Activated CD8-positive, alpha-beta T cell treated with anti-CD3 and anti-CD28 coated beads, Interleukin-2, amount 10 ng/mL, durations not matched to agents 7 days and 5 days (primary cell): ENCODE measurements at places on chromosomes 12 and 14. TPM values are rescaled to one million over a fixed set of nuclear protein-coding genes. Genes with fewer than 3 reads are reported as not detected.

TAS2R8 gene
- total RNA-seq, result not detected

KLHL33 gene
- total RNA-seq, result 2.7 TPM

DNA sequence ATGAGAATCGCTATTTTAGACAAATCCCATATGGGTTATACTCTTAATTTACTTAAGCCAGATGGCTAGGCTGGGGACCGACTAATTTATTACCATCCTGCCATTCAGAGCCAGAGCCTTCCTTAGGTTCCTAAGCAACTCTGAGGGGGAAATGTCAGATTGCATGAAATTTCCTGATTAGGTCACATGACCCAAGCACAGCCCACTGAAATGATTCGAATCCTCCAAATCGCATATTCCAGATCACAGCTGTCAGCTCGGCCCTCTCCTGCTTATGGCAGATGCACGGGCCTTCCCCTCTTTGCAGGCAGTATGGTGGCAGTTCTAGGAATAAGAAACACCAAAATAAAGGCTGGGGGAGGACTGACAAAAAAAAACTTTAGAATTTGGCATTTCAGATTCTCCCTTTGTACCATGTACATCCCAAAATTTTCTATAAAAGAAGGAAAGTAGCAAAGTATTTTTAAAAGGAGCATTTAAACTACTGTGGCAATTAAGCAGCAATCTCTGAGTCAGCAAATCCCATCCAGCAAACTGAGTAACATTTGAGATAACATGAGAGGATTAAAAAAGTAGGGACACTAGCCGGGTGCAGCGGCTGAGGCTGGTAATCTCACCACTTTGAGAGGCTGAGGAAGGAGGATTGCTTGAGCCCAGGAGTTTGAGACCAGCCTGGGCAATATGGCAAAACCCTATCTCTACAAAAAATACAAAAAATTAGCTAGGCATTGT is 30.5 kb upstream of the NUDT4 start:
- no peaks in the 10 kb centered on the region for H3K4me1 ChIP-seq
- no peak for DNase-seq
- no peaks in the 10 kb centered on the region for H3K36me3 ChIP-seq
- H3K27me3 ChIP-seq, result peaks cover under 1% of the 10 kb centered on the region
- H3K27ac ChIP-seq, result no peak overlapping the region

DNA sequence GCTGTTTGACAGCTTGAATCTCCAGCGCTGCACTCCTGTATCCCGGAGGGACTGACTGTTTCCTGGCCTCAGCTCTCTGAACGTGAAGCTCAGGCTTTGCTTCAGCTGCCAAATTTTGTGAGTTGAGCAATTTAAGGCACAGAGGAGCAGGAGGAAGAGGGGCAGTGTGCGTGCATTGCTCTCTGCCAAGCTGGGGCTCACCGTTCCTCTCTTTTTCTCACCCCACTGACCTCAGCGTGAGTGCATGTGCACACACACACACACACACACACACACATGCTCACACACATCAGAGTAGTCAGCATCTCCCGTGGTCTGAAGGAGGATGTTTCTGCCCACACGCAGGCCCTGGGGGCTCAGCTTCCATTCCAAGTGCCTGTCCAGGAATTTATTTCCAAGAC is 27.8 kb upstream of the BDKRB2 start:
- peaks cover 4% of the 10 kb centered on the region for H3K27me3 ChIP-seq
- no peaks in the 10 kb centered on the region for H3K36me3 ChIP-seq
- no peaks in the 10 kb centered on the region for H3K4me1 ChIP-seq
- H3K27ac ChIP-seq, result no peak overlapping the region
- no peak overlapping the region for H3K4me3 ChIP-seq

PTPRR gene
- total RNA-seq, result not detected

NINJ2 gene
- total RNA-seq, result 8.0 TPM

DNA sequence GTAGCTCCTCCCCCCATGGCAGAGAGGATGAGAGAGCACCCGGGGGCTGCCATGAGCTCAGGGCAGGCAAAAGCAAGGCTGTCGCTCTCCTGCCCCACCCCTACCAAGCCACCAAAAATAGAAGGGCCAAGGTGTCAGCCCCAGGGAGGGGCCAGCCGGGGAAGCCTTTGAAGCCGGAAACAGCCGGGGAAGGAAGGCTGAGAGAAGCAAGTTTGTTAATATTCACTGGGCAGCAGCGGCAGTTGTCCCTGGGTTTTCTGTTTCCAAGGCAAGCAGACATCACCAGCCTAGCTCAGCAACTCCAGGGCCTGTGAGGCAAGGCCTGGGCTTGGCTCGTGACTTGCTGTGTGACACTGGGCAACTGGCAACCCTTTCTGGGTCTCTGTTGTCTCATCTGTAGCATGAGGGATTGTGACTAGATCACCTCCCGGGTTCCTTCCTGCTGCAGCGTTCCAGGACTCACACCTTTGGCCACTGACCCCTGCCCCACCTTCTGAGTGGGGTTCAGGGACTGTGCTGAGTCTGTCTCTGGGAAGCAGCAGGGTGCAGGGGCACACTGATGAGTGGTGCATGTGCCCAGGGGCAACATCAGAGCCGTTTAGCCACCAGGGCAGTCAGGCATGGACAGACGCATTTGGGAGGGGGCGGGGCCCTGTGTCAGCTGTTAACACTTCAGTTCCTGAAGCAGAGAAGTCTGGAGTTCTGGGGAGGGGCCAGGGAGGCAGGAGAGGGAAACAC is 24.3 kb downstream of the SYNDIG1L start:
- peak; percentile 90 for DNase-seq
- H3K27ac ChIP-seq, result peak overlapping the region; percentile 92
- H3K36me3 ChIP-seq, result no peaks in the 10 kb centered on the region
- H3K27me3 ChIP-seq, result peaks cover 18% of the 10 kb centered on the region

- DNase-seq, result no peak
- no peaks in the 10 kb centered on the region for H3K27me3 ChIP-seq
- H3K36me3 ChIP-seq, result no peaks in the 10 kb centered on the region
- H3K27ac ChIP-seq, result no peak overlapping the region
Measured at GRCh38 chr12:91179315-91179714, 3.3 kb downstream of the DCN start.

DNA sequence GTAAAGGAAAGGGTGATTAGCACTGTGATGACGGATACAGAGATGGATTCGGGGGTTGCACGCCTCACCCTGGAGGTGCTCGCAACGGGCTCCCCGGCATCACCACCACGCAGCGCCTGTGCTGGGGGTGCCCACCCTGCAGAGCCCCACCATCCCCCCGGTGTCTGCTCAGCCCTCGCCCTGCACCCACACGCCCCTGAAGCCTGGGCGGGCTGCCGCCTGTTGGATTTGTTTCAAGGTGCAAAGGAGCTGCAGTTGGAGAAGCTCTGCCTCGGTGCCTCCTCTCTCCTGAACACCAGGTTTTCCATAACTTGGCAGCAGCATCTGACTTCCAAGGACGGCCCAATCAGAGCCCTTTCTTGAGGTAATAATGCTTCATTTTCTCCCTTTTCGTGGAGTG is 106.1 kb upstream of the TMEM132D start:
- H3K27me3 ChIP-seq, result no peaks in the 10 kb centered on the region
- DNase-seq, result no peak
- H3K36me3 ChIP-seq, result no peaks in the 10 kb centered on the region
- H3K4me1 ChIP-seq, result no peaks in the 10 kb centered on the region

- H3K4me3 ChIP-seq, result peak within 1 kb of the TSS; percentile 72
- H3K36me3 ChIP-seq, result no peaks in the 10 kb centered on the region
- H3K4me1 ChIP-seq, result peaks cover 17% of the 10 kb centered on the region
- peak within 1 kb of the TSS; percentile 48 for H3K27ac ChIP-seq
- DNase-seq, result peak; percentile 42
Measured at GRCh38 chr14:95319312-95320077, at the start of gene CLMN. TSS of gene CLMN (minus strand) at chr14:95319908. CDS start at chr14:95319792, 116 bp downstream.

MPHOSPH9 gene
- 148 TPM for total RNA-seq

GNPNAT1 gene
- 14.9 TPM for total RNA-seq

- H3K27ac ChIP-seq, result no peak overlapping the region
- H3K4me3 ChIP-seq, result no peak overlapping the region
- H3K27me3 ChIP-seq, result no peaks in the 10 kb centered on the region
- H3K4me1 ChIP-seq, result peaks cover 44% of the 10 kb centered on the region
- H3K36me3 ChIP-seq, result peaks cover 60% of the 10 kb centered on the region
- no peak for DNase-seq
Measured at GRCh38 chr14:91149462-91149861, 35.6 kb downstream of the DGLUCY start.

DNA sequence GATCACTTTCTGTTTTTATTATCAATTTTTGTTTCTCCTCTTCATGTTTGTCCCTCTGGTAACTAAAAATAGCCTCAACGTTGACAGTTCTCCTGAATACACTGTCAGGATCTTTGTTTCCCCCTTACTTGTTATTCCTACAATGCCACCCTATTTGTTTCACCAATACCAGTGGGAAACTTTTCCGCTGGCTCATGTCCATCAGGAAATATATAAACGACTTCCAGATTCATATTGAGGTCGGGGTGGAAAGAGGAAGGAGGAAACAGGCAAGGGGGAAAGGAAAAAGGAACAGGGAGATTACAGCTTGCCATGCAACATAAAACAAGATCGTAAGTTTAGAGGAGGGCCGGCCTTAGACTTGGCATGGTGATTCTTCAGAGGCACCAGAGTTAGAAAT is 61.7 kb downstream of the BTBD7 start:
- no peaks in the 10 kb centered on the region for H3K36me3 ChIP-seq
- no peaks in the 10 kb centered on the region for H3K27me3 ChIP-seq
- H3K27ac ChIP-seq, result no peak overlapping the region
- DNase-seq, result no peak

GRCh38 chr14:31939934-31940333 is 137.2 kb upstream of the ARHGAP5 start:
- no peak overlapping the region for H3K4me3 ChIP-seq
- DNase-seq, result no peak
- H3K36me3 ChIP-seq, result no peaks in the 10 kb centered on the region
- H3K4me1 ChIP-seq, result peaks cover 20% of the 10 kb centered on the region
- no peak overlapping the region for H3K27ac ChIP-seq
- no peaks in the 10 kb centered on the region for H3K27me3 ChIP-seq

DNA sequence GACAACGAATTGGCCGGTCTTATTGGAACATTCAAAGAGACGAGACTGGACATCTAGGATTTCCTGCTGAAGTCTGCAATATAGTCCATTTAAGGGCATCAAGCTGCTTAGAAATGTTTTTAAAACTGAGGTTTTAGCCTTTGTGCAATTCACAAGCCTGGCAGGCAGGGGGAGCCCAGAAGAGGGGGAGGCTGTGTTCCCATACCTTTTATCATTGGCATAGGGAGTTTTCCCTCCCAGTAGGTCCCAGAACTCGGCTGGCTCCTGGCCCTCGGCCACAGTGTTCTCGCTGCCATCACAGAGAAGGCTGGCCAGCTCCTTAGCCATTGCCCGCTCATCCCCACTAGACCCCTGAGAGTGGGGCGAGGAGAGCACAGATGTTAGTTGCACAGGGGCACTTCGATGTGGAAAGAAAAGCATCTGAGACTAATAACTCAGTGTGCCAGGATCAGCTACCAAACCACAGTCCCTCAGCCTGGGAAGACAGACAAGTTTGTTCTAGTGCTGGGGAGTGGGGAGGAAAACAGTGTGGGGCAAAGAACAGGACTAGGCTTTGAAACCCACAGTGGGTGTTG is 15.1 kb downstream of the AVIL start:
- peaks cover 3% of the 10 kb centered on the region for H3K36me3 ChIP-seq
- H3K4me1 ChIP-seq, result no peaks in the 10 kb centered on the region
- DNase-seq, result peak; percentile 49
- no peak overlapping the region for H3K27ac ChIP-seq

- DNase-seq, result no peak
Measured at GRCh38 chr12:98295681-98296080, 219.7 kb upstream of the TMPO start.

- H3K36me3 ChIP-seq, result no peaks in the 10 kb centered on the region
- no peak overlapping the region for H3K4me3 ChIP-seq
- peaks cover 5% of the 10 kb centered on the region for H3K4me1 ChIP-seq
- H3K27me3 ChIP-seq, result peaks cover 13% of the 10 kb centered on the region
- H3K27ac ChIP-seq, result no peak overlapping the region
Measured at GRCh38 chr14:103138301-103139131, 15.3 kb downstream of the TNFAIP2 start.

RASSF8 gene
- 1.0 TPM for total RNA-seq

TTC5 gene
- total RNA-seq, result 21.8 TPM

ARHGDIB gene
- total RNA-seq, result 1,576 TPM

- H3K27ac ChIP-seq, result no peak overlapping the region
- H3K27me3 ChIP-seq, result no peaks in the 10 kb centered on the region
- DNase-seq, result no peak
- H3K4me1 ChIP-seq, result no peaks in the 10 kb centered on the region
- H3K4me3 ChIP-seq, result no peak overlapping the region
- H3K36me3 ChIP-seq, result no peaks in the 10 kb centered on the region
Measured at GRCh38 chr14:57464008-57464730, 29.5 kb downstream of the CCDC198 start.

- no peaks in the 10 kb centered on the region for H3K27me3 ChIP-seq
- H3K4me3 ChIP-seq, result no peak overlapping the region
- DNase-seq, result no peak
- H3K36me3 ChIP-seq, result peaks cover 63% of the 10 kb centered on the region
- H3K27ac ChIP-seq, result no peak overlapping the region
Measured at GRCh38 chr12:120183211-120183631, 11.3 kb downstream of the GCN1 start.

EPYC gene
- not detected for total RNA-seq

DNA sequence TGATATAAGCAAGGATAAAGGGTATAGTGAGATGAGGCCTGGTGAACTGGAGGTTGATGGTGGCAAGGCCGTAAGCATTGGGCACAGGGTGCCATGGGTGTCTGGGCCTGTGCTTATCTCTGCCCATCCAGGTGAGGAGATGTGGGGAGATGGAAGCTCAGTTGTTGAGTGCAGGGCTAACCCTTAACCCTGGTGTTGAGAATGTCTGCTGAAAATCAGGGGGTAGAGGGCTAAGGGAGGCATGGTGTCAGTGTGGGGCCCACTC is 86.1 kb downstream of the SYNE2 start:
- no peak overlapping the region for H3K27ac ChIP-seq
- H3K27me3 ChIP-seq, result no peaks in the 10 kb centered on the region
- peaks cover 34% of the 10 kb centered on the region for H3K36me3 ChIP-seq
- peaks cover 49% of the 10 kb centered on the region for H3K4me1 ChIP-seq

- no peaks in the 10 kb centered on the region for H3K36me3 ChIP-seq
- no peak overlapping the region for H3K4me3 ChIP-seq
- no peak overlapping the region for H3K27ac ChIP-seq
- peaks cover 5% of the 10 kb centered on the region for H3K4me1 ChIP-seq
- peaks cover 17% of the 10 kb centered on the region for H3K27me3 ChIP-seq
- no peak for DNase-seq
Measured at GRCh38 chr12:13218641-13219040, 22.1 kb downstream of the EMP1 start.
